Dorsolateral prefrontal cortex (tissue), 122 donors: ENCODE measurements at places on chromosomes 6 and 20. TPM values are rescaled to one million over a fixed set of nuclear protein-coding genes. Genes with fewer than 3 reads are reported as not detected.

- no peak for DNase-seq
Observed at GRCh38 chr6:44245391-44245911, 1.4 kb upstream of the HSP90AB1 start.

Gene ACTL10
- 0.29 TPM for total RNA-seq

DNA sequence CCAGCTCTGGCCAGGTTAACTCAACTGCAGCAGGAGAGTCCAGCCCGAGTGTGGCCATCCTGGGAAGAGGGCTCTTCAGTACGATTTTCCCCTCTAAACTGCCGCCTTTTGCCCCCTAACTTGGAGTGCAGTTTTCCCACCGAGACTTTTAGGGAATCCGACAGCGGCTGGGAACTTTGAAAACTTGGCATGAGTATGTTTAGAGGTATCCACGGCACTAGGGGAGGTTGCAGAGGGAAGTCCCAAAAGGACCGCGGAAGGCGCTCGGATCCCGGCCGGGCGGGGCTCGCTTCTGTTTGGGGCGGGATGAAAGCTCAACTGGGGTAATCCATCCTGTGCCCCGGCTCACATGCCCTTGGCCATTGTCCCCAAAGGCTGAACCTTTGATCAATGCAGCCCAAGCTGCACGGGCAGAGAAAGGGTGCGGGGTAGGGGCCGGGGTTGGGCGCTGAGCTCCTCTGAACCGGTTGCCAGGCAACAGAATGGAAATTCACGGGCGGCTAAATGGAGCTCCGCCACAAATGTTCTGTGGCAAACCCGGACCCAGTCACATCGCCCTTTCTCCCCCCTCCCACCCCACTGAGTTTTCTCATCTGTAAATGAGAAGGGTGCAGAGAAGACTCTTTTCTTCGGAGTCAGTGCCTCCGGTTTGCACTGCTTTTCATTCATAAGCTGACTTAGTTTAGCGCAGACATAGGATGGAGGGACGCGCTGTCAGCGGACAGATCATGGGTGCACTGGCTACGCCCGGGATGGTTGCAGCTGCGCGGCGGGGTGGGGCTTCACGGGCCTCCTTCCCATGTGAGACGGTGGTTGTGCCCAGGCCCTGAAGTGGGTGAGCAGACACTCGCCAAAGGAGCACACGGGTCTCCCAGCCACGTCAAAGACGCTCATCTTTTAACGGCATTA is 2.3 kb downstream of the BMP6 start:
- DNase-seq = no peak

- no peak for DNase-seq
Observed at GRCh38 chr6:3039384-3039783, 28.9 kb upstream of the RIPK1 start.

DNA sequence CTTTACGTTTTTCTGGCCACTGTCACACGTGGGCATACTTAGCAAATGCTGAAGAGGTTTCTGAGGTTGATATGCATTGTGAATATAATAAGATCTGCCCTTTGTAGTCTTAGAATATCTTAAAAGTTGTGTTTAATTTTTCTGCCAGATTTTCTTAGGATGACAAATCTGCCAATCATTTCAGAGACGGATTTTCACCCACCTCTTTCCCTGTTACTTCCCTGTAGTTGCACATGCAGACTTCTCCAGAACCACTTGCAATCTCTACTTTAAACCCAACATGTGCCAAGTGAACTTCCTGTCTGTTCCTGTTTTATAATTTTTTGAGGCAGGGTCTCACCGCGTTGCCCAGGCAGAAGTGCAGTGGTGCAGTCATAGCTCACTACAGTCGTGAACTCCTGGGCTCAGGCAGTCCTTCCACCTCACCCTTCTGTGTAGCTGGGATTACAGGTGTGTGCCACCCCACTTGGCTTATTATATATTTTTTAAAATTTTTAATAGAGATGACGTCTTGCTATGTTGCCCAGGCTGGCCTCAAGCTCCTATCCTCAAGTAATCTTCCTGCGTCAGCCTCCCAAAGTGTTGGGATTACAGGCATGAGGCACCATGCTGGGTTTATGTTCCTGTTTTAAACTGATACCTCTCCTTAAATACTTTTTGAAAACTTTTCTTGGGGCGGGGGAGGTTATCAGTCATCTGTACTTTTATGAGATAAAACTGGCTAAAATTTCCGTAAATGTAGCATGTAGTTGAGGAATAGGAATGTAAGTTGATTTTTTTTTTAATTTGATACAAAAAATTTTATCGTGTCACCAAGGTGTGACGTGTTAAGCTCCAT is 2.7 kb downstream of the IGF2R start:
- DNase-seq = no peak

DNA sequence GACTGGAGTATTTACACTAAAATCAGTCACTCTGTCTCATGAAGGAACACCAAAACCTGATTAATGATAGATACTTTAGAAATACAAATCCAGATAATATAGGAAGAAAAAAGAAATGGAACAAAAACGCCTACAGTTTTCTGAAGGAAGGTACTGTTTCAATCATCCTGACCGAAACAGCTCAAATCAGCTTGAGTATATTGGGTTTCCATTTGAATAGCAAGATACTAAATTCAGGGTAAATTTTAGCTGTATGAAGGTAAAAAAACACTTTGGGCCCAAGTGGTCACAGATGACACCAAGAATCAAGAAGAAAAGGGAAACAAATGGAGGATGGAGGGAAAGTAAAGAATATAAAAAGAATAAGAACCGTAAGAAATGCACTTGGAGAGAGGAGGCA is 6.9 kb downstream of the ZSCAN23 start:
- no peak for DNase-seq
